A375 (cell line): ENCODE measurements at places on chromosomes 2 and 18. TPM values are rescaled to one million over a fixed set of nuclear protein-coding genes. Genes with fewer than 3 reads are reported as not detected.

Gene KYNU
- total RNA-seq, result 31.0 and 48.3 TPM in 2 replicates

Gene GALNT13
- 3.8 and 5.2 TPM in 2 replicates for total RNA-seq

Gene ITSN2
- 20.5 and 40.2 TPM in 2 replicates for total RNA-seq

Gene POTEJ
- 0.03 and 0.19 TPM in 2 replicates for total RNA-seq

Gene XPO1
- 131 and 141 TPM in 2 replicates for total RNA-seq

Gene C2orf66
- 0.15 TPM in 1 of 2 replicates, not detected in the other for total RNA-seq

Gene PLCL1
- 0.08 and 0.16 TPM in 2 replicates for total RNA-seq

Gene TDRD15
- total RNA-seq, result not detected in 2 replicates

Gene RAX
- total RNA-seq, result not detected in 2 replicates

Gene GATA6
- 4.2 and 4.3 TPM in 2 replicates for total RNA-seq

Gene OBSL1
- 98.6 and 102 TPM in 2 replicates for total RNA-seq

Gene RHOB
- 125 and 132 TPM in 2 replicates for total RNA-seq

Gene NETO1
- total RNA-seq, result 2.1 and 2.9 TPM in 2 replicates

Gene CPLX4
- not detected in 2 replicates for total RNA-seq

Gene LMAN1
- 80.3 and 83.0 TPM in 2 replicates for total RNA-seq

Gene CAPN14
- total RNA-seq, result 0.88 and 0.98 TPM in 2 replicates

Gene VIT
- 0.50 and 0.98 TPM in 2 replicates for total RNA-seq

Gene UCN
- 6.6 and 9.2 TPM in 2 replicates for total RNA-seq

Gene MCEE
- 10.8 and 14.5 TPM in 2 replicates for total RNA-seq

Gene CHRNG
- total RNA-seq, result not detected in 2 replicates

Gene ATP5MC3
- 86.6 and 100 TPM in 2 replicates for total RNA-seq

Gene MRO
- 0.03 TPM in 1 of 2 replicates, not detected in the other for total RNA-seq
